Activated T-helper 1 cell treated with Interleukin-2 at 50 U/mL for 16 hours (primary cell): ENCODE measurements at places on chromosomes 11 and 22.

- DNase-seq, result no peak
Measured at GRCh38 chr11:47675851-47676250, 33.5 kb upstream of the MTCH2 start.

DNA sequence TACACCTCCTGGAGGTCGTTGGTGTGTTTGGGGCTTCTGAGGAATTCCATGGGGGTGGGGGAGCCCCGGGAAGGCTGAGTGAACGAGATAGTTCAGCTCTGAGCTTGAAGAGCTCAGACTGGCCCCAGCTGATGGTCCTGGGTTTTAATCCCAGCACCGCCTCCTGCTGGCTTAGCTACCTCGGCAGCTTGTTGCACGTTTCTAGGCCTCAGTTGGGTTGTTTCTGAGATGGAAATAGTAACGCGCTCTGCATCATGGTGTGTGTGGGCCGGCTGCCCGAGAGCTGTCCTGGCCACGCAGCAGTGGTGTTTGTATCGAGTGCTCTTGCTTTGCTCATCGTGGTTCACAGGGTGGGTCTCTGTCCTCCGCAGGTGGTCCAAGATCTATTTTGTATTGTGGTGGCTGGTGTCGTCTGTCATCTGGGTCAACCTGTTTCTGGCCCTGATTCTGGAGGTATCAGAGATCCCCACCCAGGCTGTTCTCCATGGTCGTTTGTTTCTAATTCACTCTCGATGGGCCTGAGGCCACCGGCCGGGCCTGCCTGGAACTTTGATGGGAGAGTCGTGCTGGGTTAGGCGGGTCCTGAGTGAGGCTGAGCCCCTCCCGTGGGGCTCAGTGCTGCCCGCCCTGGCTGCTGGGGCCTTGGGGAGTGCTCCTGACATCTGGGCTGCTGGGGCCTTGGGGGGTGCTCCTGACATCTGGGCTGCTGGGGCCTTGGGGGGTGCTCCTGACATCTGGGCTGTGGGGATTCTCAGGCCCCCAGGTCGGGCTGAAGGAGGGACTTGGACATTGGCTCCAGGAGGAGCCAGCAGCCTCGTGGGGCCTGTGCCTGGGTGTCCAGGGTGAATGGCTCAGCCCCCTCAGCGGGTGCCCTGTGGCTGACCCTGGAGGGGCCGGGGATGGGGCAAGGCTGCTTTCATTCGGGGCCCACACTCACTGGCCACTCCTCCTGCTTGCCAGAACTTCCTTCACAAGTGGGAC lies 37.7 kb downstream of the TPCN2 start:
- no peak for DNase-seq

DNA sequence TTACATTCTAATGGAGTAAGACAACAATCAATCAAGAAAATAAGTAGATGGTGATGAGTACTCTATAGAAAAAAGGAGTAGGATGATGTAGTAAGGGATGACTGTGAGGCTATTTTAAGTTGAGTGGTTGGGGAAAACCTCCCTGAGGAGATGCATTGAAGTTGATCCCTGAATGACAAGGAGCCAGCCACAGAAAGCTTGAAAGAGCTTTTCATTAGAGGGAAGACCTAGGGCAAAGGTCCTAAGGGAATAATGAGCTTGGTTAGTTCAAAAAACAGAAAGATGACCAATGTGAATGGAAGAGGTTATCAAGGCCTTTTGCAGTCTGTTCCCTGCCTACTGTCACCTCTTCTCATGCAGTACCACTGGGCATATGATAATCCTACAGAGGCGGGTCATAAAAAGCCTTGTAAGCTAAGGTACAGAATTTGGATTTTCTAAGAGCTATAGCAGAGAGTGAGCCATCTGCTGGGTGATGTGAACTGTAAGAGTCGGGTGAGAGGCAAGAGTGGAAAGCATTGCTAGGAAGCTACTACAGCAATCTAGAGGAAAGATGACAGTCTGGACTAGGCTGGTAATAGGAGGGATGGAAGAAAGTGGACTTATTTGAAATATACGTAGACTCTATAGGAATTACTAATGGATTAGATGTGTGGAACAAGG lies 3.1 kb downstream of the PPP2R1B start:
- DNase-seq, result no peak

GRCh38 chr11:116312570-116313391 lies 460.0 kb downstream of the BUD13 start:
- no peak for DNase-seq

DNA sequence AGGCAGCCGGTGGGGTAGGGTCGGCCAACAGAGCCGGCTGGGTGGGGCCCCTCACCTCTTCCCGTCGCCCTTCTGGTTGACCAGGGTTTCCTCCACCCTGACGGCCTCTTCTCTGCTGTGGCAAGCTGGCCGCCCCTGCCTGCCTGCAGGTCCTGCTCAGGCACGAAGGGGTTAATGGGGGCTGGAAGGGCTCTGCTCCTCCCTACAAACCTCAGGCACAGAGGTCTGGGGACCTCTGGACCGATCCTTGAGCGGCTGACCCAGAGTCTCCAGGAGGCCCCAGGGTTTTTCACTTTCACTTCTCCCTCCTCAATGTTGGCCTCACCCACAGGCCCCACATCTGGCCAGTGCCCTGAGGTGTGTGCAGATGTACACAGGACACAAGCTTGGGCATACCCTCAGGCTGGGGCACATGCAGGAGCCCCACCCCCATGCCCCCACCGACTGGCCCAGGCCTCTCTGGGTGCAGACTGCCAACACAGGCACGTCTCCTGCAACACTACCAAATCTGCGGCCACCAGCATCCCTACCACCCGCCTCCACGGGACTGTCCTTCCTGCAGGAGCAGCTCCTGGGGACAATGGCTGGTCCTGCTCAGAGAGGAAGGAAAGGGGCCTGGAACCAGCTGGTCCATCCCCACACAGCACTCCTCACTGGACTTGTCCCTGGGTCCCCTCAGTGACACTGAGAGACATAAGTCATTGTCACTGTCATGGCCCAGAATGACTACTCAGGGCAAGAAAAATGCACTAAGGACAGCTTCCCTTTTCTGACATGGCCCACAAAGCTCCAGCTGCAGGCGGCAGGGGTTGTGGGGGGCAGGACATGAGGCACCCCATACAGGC lies 3.2 kb upstream of the TBX1 start:
- no peak for DNase-seq

- no peak for DNase-seq
Measured at GRCh38 chr11:93236741-93237675, 39.2 kb upstream of the SLC36A4 start.

DNA sequence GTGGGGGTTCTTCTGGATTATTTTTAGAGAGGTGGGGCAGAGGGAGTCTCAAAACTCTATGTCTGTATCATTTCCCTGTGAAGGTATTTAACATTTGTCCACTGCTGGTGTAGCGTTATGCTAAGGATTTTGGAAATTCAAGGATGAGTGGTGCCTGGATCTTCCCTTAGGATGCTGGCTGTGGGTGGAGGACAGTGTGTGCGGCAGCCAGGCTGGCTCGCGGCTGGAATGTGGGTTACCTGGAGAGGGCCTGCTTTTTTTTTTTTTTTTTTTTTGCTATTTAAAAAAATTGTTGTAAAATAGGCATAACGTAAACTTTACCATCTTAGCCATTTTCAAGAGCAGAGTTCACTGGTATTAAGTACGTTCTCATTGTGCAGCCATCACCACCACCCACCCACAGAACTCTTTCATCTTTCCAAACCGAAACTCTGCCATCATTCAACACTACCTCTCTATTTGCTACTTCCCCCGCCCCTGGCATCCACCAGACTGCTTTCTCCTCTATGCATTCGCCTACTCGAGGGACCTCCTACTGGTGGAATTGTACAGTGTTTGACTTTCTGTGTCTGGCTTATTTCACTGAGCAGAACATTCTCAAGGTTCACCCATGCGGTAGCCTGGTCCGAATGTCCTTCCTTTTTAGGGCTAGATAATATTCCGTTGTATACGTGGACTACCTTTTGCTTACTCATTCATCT lies 67.1 kb downstream of the PARVB start:
- no peak for DNase-seq

DNA sequence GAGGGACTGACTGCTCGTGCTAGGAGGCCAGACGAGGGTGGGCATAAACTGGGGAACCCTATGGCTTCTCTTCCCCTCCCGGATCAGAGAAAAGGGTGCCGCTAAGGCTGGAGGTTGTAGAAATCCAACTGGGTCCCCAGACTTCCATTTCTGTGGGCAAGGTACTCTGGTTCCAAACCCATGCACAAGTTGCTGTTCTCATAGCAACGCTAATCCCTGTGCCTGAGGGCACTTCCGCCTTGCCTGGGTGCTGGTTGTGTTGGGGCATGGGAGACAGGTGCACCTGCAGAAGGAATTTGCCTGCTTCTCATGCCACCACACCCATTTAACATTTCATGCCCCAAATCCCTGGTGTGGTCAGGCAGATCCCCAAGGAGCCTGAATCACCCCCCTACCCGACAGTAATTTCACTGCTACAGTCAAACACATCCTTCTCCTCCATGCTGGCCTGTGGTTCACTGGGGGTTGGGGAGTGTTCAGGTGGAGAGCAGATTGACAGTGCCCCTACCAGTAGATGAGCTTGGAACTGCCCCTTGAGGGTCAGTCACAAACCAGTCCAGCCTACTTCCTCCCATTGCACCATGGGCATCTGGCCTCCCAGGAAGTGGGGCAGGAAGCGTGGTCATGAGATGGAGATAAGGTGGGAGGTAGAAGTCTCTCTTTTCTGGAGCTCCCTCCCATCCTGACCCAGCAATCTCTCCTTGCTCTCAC lies 1.2 kb downstream of the C2CD2L start:
- no peak for DNase-seq
